ENCODE measurements at places on chromosomes 1 and 21.

GRCh38 chr1:40926441-40926840, 53.1 kb upstream of the CTPS1 start:
- no peak for DNase-seq

- DNase-seq, result no peak
These were observed 32.3 kb downstream of the CHRM3 start for GRCh38 chr1:239418681-239419080.

DNA sequence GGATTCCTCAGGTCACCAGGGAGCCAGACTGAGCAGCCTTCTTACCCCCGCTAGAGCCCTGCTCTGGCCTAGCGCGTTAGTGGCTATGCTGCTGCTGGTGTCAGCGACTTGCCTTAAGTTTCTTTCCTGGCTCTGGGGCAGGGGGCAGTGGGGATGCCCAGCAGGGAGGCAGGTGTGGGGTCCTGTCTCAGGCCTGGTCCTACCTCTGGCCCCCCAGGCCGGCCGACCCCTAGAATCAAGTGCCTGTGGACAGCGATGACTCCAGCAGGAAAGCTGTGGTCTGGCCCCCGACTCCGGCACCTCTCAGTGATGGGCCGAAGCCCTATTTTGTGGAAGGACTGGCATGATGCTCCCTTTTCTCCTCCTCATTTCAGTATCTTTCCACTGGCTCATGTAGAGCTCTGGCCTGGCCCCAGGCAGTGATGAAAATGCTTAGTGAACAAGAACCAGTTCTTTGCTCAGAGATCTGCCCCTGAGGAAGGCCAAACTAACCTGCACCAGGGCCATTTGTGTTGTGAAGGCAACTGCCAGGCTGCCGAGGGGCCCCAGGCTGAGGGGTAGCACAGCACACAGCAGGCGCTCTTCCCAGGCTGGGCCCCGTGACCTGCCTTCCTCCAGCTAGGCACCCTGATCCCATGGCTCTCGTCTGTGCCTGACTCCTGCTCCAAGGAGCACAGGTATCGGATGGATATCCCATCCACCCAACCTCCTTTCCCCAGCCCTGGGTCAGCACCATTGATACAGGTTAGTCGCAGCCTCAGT, 23.7 kb downstream of the MRPL37 start:
- DNase-seq, result no peak

DNA sequence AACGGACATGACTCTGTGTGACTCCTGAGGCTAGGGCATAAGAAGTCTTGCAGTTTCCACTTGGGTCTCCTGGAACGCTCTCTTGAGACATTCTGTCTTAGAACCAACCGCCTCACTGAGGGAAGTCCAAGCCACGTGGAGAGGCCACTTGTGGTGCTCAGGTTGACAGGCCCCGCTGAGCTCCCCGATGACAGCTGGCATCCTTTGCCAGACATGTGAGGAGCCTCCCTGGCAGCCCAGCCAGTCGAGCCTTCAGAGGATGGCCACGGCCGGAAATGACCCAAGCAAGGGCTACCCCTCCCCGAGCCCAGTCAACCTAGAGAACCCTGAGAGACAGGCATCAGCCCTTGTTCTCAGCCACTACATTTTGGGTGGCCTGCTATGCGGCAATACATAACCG, 20.7 kb downstream of the PLEKHA6 start:
- no peak for DNase-seq

- no peak for DNase-seq
These were observed 154.9 kb downstream of the MAGI3 start for GRCh38 chr1:113545210-113545609.

DNA sequence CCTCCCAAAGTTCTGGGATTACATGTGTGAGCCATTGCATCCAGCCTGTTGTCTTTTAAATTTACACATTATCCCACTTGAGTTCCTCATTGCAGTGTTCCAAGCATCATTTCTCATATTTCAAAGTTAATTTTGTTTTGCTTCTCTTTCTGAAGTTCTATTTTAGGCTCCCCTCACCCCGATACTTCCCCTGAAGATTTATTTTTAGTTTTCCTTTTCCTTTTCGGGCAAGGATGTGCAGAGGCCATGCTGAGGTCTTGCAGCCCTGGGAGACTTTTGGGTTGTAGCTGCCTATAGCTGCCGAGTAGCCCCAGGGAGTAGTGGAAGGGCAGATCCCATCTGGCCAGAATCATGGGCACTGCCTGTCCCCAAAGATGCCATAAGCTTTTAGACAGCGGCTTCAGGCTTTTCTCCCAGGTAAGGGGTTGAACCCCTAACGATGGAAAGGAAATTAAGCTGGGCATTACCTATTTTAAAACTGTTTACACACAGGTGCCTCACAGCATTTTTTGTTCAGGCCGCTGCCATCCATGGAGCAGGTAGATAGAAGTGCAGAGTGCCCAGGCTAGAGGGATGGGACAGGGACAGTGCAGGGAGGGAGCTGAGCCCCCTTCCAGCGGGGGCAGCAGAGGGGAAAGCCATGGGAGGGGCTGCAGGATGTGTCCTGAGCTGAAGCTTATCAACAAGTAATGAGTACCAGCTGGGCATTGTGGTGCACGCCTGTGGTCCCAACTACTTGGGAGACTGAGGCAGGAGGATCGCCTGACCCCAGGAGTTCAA, 15.9 kb downstream of the PSEN2 start:
- DNase-seq, result no peak

GRCh38 chr21:23215261-23215660, 2217.1 kb downstream of the NCAM2 start:
- DNase-seq, result no peak

- no peak for DNase-seq
These were observed 18.9 kb downstream of the KPNA6 start for GRCh38 chr1:32126770-32127169.

All from activated naive CD4-positive, alpha-beta T cell (primary cell).